CD4-positive, alpha-beta T cell treated with Interleukin-17A for 4 hours (primary cell): ENCODE measurements at places on chromosomes 2 and 18.

DNA sequence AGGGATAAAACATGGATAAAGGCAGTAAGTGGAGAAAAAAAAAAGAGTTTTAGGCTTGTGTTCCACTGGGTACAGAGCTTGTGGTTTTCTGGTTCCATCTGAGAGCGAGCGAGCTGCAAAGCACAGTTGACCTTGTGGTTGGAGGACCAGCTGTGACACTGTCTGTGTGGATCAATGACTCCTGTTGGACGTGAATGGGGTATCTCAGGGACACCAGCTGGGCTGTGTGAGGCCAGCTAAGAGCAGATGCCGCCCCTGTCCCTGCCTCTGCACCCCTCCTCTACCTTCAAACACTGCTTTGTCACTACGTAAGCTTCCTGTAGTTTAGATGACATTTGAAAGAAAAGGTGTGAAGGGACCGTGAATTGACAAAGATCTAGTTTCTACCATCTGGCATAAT is 67.8 kb downstream of the QPCT start:
- DNase-seq, result no peak

GRCh38 chr2:650343-651310 is 26.6 kb downstream of the TMEM18 start:
- no peak for DNase-seq

DNA sequence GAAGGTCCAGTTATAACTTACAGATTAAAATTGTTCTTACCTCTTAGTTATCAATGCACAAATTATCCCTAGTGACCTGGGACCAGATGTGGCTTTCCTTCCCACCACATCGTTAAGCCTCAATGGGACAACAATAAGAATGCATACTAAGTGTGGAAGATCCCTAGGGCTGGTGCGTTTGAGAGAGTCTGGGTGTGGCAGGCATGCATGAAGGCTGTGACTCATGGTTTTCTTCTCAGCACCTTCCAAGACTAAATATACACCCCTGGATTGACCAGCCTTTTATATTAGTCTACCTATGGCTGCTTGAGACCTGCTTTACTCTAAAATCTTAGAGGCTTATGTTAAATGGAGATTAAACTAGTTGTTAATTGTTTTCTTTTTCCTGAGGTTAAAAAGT is 261.7 kb upstream of the SLC14A2 start:
- DNase-seq, result no peak

- no peak for DNase-seq
Measured at GRCh38 chr2:38269421-38269820, 107.7 kb downstream of the ATL2 start.

- no peak for DNase-seq
Measured at GRCh38 chr2:118459426-118459825, 371.2 kb downstream of the INSIG2 start.

- no peak for DNase-seq
Measured at GRCh38 chr2:219672406-219672805, 45.0 kb downstream of the SLC4A3 start.

DNA sequence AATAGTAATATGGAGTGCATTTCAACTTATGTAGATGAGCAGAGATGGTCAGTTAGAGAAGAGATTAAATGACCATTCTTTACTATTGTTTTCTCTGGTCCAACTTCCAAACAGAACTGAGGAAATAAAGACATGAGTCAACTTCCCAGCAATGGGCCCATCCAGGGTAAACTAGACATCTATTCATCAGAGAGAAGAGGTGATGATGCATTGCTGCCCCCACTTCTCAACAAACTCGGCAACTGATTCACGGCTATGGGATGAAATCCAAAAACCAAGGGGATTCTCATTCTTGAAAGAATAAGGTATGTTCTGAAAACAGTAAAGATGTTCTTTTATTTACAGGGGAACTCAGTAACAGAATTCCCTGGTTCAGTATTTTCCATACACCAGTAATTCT is 190.7 kb downstream of the RDH14 start:
- DNase-seq, result no peak

- no peak for DNase-seq
Measured at GRCh38 chr2:69535817-69536241, 98.6 kb upstream of the NFU1 start.

DNA sequence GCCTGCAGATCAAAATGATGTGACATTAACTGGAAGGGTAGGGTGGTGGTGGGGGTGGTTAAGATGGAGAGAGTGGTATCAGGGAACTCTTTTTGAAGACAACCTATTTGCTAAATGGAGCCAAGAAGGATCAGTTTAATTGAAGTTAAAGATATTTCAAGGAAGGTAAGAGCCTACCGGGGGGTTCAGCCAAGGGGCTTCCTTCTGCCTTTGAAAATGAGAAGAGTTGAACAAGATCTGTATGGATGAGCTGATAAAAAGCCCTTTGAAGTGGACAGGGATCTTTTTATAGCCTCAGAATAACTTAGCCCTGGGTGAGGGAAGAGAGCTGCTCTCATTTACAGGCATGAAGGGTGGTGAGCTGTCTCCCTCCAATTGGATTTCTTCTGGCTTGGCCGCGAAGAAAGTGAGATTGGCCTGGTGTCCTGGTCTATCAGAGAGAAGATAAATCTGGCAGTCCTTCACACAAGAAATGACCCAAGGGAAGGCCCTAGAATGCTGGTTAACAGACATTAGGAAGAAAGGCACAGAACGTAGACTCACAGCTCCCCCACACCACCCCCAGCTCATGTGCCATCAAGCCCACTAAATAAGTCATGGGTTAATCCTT is 439.8 kb downstream of the TNS1 start:
- no peak for DNase-seq

GRCh38 chr2:70789304-70790135 is 923 bp downstream of the FIGLA start:
- peak; percentile 77 for DNase-seq

DNA sequence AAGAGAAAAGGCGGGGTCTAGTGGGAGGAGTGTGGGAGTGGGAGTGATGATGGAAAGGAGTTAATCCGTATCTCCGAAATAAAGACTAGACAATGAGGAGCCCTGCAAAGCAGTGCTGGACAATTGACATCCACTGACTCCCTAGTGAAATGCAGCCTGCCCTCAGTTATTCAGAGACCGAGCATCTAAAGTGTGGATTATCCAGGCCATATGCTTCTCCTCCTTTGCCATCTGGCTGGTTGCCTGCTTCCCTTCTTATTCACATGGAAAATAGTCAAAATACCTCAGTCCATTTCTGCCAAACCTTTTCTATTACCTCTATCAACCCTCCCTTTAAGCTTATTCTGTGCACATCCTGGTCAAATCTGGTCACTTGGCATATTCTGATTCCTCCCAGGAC is 288.8 kb upstream of the SIX3 start:
- no peak for DNase-seq

DNA sequence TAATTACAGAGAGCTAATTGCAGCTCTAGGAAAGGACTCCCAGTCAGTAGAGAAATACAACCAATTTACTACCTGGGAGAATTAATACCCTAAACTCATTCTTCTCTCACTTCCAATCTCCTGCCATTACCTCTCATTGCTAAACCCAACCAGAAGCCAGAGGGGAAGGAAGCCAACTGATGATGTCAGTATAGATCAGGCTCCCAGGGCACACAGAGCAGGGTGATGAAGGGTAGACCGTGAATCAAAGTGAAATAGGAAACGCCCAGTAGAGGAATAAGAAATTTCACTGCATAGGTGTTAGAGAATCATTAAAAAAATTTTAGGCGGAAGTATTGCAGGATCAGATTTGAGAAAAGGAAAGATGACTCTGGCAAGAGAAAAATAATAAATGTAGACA is 456.8 kb upstream of the NXPH2 start:
- no peak for DNase-seq

- DNase-seq, result no peak
Measured at GRCh38 chr18:13176847-13177246, 41.7 kb upstream of the LDLRAD4 start.

DNA sequence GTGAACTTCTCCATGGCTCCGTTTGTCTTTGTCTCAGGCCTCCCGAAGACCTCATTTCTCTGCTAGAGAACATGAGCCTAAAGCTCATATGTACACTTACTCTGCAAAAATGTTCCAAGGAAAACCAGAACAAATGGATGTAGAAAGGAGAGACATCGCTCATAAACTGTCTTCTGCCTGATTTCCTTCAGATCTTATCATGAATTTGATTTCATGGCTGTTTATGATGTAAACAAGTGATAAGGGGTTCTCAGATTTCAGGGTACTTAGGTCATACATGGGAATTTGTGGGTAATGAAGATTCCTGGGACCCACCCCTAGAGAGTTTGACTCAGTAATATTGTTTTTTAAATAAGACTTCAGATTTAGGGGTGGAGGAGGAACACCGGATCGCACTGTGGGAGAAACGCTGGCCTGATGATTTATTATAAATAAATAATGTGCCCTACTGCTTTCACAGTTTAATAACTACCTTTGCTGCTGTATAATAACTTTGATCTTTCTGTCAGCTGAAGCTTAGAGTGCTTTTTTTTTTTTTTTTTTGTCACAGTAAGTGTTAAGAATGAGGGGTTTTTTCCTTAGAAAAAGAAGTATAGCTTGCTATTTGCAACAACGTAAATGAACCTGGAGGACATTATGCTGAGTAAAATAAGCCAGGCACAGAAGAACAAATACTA is 14.9 kb downstream of the AOX1 start:
- no peak for DNase-seq

GRCh38 chr18:13579874-13580273 is 146.5 kb downstream of the FAM210A start:
- no peak for DNase-seq

DNA sequence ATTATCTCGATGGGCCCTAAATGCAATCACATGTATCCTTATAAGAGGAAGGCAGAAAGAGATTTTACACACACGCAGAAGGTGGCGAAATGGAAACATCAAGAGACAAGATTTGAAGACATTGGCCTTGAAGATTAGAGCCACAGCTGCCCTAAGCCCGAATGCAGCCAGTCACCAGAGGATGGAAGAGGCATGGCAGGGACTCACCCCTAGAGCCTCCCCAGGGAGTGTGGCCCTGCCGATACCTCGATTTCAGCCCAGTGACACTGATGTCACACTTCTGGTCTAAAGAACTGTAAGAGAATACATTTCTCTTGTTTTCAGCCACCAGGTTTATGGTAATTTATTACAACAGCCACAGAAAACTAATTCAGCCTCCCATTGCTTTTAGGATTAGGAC is 17.4 kb downstream of the TTC39C start:
- no peak for DNase-seq
